ENCODE measurements at places on chromosomes 2 and 18.

DNA sequence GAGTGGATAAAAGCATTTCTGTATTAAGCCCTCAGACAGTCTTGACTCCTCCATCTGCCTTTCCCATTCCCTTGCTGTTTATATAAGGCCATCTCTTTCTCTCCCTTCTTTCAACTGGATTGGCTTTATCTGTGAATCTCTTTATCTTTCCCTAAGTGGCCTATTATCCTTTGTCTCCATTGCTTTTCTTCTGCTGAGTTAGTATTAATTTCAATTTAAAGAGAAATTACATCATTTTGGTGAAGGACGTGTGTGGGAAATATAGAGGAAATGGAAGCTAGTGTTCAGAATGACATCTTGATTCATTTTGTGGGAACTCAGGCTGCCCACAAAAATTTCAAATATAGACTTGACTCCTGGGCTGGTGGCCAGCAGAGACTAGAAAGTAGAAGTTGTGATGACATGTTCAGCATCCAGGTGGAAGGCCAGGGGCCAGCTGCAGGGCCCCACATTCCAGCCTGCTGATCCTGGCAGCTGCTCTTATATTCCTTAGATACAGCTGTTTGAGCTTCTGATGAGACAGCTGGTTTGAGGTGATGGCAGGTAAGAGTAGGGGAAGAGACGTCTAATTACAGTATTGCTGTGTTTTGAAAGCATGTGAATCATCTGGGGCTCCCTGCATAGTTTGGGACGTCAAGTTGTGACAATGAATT lies 52.3 kb downstream of the DIS3L2 start:
- DNase-seq, result peak; percentile 70

- DNase-seq, result no peak
Observed at GRCh38 chr2:42446503-42447271, 47.1 kb downstream of the KCNG3 start.

DNA sequence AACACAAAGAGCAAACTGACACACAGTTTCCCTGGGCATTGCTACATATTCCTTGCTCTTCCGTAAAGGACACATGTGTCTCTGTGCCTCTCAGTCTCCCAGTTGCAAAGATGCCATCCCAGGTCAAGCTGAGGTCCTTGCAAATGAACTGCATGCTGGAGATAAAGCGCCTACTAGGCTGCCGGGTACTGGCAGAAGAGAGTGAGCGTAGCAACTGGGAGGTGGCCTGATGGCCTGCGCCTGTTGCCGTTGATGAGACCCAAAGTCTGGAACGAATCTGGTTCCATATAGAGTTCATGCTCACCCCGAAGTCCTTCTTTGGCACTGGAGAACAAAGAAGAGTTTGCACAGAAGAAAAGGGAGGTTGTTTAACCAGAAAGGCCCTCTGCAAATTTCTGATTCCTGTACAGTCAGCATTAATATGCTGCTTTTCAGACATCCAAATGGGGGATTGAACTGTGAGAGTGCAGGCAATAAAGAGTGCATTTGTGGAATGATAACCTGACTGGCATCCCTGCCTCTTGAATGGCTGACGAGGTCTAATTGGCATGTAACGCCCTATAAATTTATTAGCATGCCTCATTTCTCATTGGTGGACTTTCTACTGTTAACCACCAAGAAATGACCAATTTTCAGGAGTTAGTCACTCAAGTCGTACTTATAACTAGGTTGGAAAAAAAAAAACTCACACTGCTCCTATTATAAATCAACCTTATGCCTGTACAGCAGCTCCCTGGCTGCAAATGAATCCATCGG lies 78.7 kb downstream of the GBX2 start:
- DNase-seq, result no peak

DNA sequence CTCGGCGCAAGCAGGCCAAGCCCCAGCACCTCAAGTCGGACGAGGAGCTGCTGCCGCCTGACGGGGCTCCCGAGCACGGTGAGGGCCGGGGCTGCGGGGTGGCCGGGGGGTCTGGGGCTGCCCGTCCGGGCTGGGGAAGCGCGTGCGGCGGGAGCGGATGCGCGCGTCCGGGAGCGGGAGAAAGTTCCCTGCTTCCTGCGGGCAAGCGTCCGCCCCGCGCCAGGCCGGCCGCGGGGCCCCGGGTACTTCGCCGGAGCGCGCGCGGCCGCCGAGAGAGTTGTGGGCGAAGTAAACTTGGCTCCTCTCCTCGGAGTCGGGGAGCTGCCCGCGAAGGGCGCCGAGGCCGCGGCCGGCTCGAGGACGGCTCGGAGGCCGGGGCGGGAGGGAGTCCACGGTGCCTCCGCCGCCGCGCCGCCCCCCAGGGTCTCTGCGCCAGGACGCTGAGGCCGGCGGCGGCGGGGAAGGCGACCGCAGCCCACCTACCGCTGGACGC lies 707 bp downstream of the SALL3 start:
- DNase-seq, result no peak

- DNase-seq, result no peak
Observed at GRCh38 chr2:215452725-215453124, 16.9 kb upstream of the FN1 start.

GRCh38 chr2:10419553-10420257 lies 28.4 kb downstream of the ODC1 start:
- no peak for DNase-seq
